Kidney (tissue), 22 donors: ENCODE measurements at places on chromosomes 11 and 22.

GRCh38 chr22:27099946-27100722 lies 442.7 kb downstream of the MIAT start:
- no peak for DNase-seq

DNA sequence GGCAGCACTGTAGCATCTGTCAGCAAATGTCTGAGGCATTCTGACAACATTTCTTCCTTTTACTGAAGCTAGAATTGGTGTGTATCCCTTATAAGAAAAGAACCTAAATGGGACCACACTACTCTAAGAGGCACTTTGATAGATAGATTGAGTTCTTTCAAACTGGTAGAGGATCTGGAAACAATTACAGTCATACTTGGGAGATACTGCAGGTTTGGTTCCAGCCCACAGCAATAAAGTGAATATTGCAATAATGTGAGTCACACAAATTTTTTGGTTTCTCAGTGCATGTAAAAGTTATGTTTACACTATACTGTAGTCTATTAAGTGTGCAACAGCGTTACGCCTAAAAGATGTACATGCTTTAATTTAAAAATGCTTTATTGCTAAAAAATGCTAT lies 96.9 kb downstream of the SBF2 start:
- DNase-seq = no peak

GRCh38 chr11:131796541-131796940 lies 426.1 kb downstream of the NTM start:
- no peak for DNase-seq

GRCh38 chr11:118318581-118319336 lies 14.2 kb downstream of the CD3E start:
- no peak for DNase-seq

- DNase-seq = no peak
Measured at GRCh38 chr22:36374603-36375024, 13.2 kb downstream of the MYH9 start.

- no peak for DNase-seq
Measured at GRCh38 chr22:20475115-20475436, 20.5 kb downstream of the KLHL22 start.

- DNase-seq = peak; percentile 20
Measured at GRCh38 chr11:76382209-76382608, 1.1 kb downstream of the GVQW3 start.

DNA sequence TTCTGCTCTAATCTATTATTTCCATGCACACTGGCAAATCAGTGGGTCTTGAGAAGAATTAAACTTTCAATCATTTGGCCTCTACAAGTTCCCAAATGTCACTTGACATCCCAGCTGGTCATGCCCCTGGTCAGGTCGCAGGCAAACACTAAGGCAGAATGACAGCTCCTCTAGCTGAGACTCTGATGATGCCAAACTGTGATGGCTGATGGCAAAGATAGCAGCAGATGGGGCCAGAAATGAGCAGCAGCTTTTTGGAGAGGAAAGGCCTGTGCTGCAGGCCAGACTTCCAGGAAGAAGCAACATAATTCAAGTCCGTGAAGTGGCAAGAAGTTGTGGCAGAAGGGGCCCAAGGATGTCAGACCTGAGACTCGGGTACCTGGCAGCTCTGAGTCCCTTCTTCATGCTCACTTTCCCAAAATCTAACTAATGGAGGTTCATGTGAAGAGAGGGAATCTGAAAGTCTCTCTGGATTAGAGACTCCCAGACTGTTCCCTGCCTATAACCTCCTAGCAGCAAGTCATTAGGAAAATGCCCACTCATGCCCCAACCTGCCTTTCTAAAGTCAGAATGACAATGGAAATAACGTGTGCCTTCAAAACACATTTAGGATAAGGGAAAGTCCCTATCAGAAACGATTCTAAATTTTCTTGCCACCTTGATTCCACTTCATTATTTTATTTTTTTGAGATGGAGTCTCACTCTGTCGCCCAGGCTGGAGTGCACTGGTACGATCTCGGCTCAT lies 9.4 kb upstream of the PMM1 start:
- DNase-seq = no peak

- no peak for DNase-seq
Measured at GRCh38 chr11:68796801-68797200, 44.9 kb downstream of the CPT1A start.

DNA sequence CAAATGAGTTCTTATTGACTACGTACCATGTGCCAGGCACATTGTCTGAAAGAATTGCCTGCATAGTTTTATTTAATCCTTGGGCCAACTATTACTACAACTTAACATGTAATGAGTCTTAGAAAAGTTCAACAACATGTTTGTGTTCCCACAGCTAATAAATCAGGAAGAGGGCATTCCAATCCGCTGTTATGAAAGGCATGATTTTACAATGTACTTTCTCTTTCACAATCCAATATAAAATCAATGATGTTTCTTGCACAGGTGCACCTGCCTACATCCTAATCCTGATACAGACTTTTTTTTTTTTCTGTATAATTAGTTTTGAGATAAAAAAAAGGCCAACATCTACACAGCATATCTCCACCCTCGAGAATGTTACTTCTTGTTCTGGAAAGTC lies 728.4 kb upstream of the CCDC90B start:
- no peak for DNase-seq
